ENCODE measurements at places on chromosomes 1 and 21.

- H3K4me3 ChIP-seq = no peak overlapping the region
- no peaks in the 10 kb centered on the region for H3K36me3 ChIP-seq
- H3K4me1 ChIP-seq = no peaks in the 10 kb centered on the region
- no peak for DNase-seq
Measured at GRCh38 chr1:14686701-14687100, 88.2 kb downstream of the KAZN start.

DNA sequence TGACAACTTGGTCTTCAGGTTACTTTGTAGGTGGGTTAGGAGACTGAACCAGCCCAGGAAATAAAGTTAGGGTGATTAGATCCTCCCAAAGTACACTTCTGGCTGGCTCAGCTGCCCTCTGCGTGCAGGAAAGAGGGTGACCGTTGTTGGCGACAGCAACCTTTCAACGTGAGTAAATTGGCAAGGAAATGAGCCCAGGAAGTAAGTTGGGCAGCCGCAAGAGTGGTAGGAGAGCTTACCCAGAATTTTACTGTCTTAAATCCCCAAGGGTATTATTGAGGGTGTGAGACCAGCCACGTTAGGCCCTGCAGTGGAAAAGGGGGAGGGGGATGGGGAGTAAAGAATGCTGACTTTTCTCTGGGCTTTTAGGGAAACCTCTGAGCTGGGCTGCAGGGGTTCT is 1.6 kb downstream of the TENT5C start:
- DNase-seq = peak; percentile 64
- H3K36me3 ChIP-seq = no peaks in the 10 kb centered on the region
- peak overlapping the region; percentile 97 for H3K4me3 ChIP-seq

- peaks cover 19% of the 10 kb centered on the region for H3K4me1 ChIP-seq
- H3K4me3 ChIP-seq = peak overlapping the region; percentile 73
- DNase-seq = no peak
- H3K27me3 ChIP-seq = no peaks in the 10 kb centered on the region
- H3K36me3 ChIP-seq = peaks cover 36% of the 10 kb centered on the region
- peak overlapping the region; percentile 72 for H3K27ac ChIP-seq
Measured at GRCh38 chr1:165696625-165697100, 1.7 kb downstream of the ALDH9A1 start.

DNA sequence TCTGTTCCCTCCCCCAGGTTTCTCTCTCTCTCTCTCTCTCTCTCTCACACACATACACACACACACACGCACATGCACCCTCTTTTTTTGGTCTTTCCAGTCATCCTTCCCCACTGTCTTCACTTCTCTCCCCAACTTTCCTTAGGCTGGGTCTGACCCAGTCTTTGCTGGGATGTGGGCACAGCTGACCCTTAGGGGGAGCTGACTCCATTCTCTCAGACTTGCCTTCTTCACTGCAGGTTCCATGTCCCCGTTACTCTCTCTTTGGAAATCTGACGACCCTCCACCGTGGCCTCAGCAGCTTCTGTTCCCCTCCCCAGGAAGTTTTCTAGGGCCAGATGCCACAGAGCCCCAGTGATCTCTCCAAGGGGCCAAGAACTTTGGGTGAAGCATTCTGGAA is 2.1 kb downstream of the DISP3 start:
- no peaks in the 10 kb centered on the region for H3K36me3 ChIP-seq
- H3K4me3 ChIP-seq = peak overlapping the region; percentile 70
- no peak overlapping the region for H3K27ac ChIP-seq
- H3K4me1 ChIP-seq = peaks cover 14% of the 10 kb centered on the region

DNA sequence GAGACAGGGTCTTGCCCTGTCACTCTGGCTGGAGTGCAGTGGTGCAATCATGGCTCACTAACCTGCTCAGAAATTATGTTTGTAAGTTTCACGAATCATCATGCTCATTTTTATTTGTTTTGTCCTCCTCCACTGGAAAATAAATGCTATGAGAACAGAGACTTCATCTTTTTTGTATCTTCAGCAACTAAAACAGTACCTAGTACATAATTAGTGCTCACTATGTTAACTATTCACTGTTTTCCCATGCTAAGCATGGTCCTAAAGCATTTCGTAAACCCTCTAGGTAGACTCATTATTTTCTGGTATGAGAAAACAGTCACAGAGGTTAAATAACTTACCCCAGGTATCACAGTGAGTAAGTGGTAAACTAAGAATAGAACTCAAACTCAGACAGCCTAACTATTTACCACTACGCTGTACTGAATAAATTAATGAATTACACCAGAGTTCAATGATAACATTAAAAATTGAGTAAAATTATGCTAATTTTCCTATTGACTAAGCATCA is 118.4 kb downstream of the RERE start:
- peaks cover 20% of the 10 kb centered on the region for H3K4me1 ChIP-seq
- H3K27ac ChIP-seq = no peak overlapping the region
- DNase-seq = no peak
- peaks cover 4% of the 10 kb centered on the region for H3K36me3 ChIP-seq
- H3K4me3 ChIP-seq = no peak overlapping the region
- peaks cover 18% of the 10 kb centered on the region for H3K27me3 ChIP-seq

GRCh38 chr1:212968368-212968863 is 18.1 kb downstream of the VASH2 start:
- no peaks in the 10 kb centered on the region for H3K4me1 ChIP-seq
- H3K27ac ChIP-seq = no peak overlapping the region
- H3K27me3 ChIP-seq = peaks cover 11% of the 10 kb centered on the region
- no peaks in the 10 kb centered on the region for H3K36me3 ChIP-seq

DNA sequence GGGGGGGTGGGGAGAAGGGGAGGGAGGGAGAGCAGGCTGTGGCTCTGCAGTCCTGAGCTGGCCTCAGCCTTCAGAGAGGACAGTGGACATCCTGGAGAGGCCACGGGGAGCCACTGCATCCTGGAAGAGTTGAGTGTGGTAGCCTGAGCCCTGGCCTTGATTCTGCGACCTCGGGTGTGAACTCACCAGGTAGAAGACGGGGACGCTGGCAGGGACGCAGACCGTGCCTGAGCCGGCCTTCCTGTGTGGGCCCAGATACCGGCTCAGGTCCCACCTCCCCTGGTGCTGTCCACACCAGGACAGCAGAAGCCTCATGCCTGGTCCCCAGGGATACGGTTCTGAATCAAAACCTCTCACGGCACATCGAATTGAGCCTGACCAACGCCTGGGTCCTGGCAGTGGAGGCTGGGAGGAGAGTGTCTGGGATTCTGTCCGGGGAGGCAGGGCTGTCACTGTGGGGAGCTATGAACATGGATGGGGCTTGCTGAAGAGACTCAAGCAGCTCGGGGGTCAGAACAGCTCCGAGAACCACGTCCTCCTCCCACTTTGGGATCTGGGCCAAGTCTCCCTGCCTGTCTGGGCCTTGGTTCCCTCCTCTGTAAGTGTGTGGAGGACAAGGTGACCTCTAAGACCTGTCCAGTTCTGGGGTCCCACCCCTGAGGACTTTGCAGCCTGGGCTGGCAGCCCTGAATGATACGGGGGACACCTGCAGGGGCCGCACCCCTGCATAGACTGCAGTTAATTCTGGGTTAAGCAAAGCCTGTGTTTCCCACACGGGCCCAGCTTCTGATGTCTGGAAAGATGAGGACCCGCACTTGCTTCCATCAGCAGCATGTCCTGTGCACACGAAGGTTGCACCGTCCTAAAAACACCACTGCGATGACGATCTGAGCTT is 30.4 kb downstream of the RRP1 start:
- no peak for DNase-seq
- peaks cover 2% of the 10 kb centered on the region for H3K4me1 ChIP-seq
- no peak overlapping the region for H3K4me3 ChIP-seq

GRCh38 chr1:233879841-233880240 is 24.6 kb upstream of the SLC35F3 start:
- no peaks in the 10 kb centered on the region for H3K4me1 ChIP-seq
- H3K36me3 ChIP-seq = no peaks in the 10 kb centered on the region
- no peak for DNase-seq
- H3K27ac ChIP-seq = no peak overlapping the region

All from naive thymus-derived CD8-positive, alpha-beta T cell (primary cell).